ENCODE measurements at places on chromosomes 5 and 9.

DNA sequence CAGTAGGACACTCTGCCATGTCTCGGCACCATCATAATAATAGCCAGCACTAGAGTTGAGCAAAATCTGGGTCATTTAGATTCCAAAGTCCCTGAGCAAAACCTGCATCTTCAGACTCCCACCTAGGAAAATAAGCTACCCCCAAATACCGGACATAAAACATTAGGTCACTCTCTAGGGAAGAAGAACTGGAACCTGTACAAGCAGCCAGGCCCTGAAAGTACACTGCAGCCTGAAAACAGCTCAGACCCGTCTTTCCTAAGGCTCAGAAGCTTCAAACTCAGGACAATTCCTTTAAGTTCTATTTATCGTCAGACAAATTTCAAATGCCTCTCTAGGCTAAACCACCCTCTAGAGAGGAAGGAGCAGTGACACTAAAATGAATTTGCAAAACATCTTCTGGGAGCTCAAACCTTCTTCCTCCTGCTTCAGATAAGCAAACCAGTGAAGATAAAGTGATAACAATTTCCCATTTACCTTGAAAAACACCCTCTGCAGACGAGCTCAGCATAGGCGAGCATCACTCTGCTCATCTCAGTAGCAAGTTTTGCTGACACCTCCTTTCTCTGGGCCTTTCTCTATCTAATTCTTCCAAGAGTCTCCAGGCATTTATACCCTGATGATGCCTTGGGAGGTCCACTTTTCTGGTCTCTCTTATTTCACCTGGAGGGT is 34.0 kb downstream of the ADAM19 start:
- DNase-seq = no peak

DNA sequence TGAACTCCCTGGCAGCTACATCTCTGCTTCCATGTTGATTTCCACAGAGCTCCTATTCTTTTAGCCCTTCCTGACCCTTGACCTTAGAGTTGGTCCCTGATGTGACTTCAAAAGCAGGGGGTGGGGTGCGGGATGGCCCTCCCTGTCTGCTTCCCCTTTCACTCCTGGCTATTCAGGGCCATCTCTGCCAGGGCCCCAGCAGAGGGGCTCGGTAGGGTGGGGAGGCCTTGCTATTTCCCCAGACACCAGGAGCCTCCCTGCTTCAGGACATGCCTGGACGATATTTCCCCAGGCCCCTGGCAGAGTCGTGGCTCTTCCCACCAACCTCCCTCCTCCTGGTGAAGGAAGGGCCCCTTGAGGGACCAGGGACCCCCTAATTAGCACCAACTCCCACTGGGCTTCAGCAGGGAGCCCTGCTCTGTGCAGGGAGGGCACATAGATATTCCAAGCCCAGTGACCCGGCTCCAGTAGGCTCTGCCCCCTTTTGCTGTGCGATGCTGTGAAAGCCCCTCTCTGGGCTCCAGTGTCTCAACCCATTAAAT is 17.3 kb downstream of the CORO2A start:
- no peak for DNase-seq

DNA sequence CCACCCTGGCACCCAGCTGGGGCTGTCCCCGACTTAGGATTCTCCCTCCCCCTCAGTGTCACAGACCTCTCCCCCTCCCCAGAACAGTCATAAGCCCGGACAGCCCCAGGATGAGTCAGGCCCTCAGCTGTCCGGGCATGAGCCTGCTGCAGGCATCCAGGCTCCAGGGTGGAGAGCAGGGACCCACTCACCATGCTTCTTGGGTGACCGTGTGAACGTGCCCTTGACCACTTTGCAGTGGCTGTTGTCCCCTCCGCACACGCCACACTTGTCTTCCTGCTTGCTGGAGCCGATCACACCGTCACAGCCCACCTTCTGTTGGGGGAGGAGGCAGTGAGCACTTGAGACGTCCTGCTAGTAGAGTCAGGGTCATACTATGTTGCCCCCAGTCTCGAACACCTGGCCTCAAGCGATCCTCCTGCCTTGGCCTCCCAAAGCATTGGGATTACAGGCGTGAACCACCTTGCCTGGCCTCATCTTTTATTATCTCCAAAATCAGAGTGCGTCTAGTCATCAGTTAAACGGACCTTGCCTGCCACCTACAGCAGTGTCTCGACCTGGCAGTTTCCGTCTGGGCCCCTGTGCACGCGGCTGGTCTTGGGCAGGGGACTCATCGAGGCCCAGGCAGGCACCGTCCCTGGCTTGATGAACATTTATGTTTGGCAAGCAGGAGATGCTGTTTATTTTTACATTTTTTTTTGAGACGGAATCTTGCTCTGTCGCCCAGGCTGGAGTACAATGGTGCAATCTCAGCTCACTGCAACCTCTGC is 72.6 kb downstream of the ZNF354C start:
- DNase-seq = no peak

DNA sequence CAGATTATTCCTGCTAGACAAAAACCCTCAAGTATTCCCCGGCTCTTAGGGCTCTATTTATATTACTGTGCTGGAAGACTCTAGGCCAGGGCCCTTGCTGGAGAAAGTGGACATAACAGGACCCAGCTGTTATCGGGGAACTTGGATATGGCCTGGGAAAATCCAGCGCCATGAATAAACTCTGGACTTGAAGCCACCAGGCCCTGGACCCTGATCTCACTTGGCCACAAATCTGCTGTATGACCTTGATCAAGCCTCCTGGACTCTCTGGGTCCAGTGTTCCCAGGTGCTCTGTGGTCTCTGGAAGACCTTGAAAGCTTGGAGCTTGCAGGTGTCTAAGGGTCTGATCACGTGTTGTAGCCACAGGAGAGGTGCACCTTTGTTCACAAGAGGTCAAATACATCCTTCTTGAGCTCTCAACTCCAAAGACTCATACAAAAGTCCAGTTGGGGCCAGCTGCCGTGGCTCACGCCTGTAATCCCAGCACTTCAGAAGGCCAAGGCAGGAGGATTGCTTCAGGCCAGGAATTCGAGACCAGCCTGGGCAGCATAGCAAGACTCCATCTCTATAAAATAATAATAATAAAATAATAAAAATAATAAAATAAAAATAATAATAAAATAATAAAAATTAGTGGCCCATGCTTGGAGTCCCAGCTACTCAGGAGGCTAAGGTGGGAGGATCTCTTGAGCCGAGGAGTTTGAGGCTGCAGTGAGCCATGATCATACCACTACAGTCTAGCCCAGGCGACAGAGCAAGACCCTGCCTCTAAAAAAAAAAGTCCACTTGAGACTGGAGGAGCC is 26.5 kb downstream of the COL27A1 start:
- no peak for DNase-seq

GRCh38 chr9:135985459-135985774 is 24.2 kb upstream of the UBAC1 start:
- no peak for DNase-seq

GRCh38 chr9:124365036-124365435 is 50.2 kb downstream of the PSMB7 start:
- DNase-seq = no peak

GRCh38 chr9:33823801-33824200 is 6.8 kb downstream of the UBE2R2 start:
- DNase-seq = no peak

GRCh38 chr5:1799110-1799601 is 481 bp downstream of the MRPL36 start:
- no peak for DNase-seq

DNA sequence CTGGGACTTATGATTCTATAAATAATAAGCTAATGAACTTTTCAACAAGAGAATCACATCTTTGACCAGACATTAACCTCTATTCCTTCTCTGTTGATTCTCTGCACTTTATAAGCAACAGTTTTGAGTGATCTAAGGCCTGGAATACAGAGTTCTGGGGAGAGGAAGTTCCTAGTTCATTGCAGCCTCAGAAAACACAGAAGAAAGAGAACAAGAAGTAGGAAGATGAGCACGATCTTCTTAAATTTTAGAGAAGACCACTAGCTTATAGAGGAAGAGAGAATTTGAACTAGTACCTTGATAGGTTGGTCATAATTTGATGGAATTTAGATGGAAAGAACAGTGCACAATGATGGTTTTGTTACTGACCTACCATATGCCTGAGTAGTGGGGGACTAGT is 8.5 kb upstream of the C9orf72 start:
- DNase-seq = no peak

- DNase-seq = no peak
Observed at GRCh38 chr9:109856785-109857184, 76.8 kb downstream of the PALM2AKAP2 start.

- no peak for DNase-seq
Observed at GRCh38 chr9:112064871-112065270, 110.2 kb downstream of the SUSD1 start.

DNA sequence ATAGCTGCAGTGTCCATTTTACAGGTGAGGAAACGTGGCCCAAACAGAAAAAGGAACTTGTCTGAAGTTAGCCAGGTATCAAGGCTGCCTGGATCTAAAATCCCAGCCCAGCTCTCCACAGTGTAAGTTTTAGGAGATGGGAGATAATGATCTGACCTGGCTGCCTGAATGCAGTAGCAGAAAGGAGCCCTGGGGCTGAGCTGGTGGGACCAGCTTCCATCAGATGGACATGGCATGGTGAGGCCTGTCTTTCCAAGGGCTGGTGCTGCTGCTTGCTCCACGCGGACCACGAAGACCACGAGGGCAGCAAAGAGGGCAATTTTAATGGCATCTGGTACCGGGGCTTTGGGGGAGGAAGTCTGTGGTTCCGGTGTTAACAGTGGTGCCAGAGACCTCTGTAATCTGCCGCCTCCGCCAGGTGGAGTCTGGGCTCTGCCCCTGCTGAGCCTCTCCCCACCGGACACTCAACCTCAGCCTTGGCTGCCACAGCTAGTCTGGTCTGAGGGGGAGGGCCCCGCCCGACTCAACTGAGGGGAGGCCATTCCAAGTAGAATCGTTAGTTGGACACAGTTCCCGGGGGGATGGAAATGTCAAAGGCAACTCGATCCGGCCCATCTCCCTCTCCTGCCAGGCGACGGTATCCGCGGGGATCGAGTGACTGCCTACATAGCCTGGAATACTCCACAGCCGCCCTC is 650 bp downstream of the MYORG start:
- DNase-seq = no peak

DNA sequence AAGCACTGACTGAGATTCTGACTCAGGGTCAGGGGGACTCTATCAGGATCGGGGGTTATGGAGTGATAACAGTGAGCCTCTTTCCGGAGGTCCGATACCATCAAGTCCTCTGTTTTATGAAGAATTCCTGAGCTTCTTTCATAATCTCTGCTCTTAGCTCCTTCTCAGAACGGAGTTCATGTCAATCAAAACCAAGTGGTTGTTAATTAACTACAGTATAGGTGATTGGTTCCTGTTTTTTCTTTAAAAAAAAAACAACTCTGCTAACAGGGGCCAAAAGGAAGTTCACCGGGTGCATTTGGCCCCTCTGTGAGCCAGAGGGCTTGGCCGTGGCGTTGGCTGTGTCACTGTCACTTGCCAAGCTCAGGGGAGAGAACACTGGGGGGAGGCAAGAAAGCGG is 4.0 kb downstream of the GFI1B start:
- DNase-seq = no peak

- DNase-seq = no peak
Observed at GRCh38 chr9:34291423-34291822, 37.6 kb downstream of the KIF24 start.

GRCh38 chr5:166102947-166103346 is 2188.5 kb upstream of the WWC1 start:
- DNase-seq = no peak

DNA sequence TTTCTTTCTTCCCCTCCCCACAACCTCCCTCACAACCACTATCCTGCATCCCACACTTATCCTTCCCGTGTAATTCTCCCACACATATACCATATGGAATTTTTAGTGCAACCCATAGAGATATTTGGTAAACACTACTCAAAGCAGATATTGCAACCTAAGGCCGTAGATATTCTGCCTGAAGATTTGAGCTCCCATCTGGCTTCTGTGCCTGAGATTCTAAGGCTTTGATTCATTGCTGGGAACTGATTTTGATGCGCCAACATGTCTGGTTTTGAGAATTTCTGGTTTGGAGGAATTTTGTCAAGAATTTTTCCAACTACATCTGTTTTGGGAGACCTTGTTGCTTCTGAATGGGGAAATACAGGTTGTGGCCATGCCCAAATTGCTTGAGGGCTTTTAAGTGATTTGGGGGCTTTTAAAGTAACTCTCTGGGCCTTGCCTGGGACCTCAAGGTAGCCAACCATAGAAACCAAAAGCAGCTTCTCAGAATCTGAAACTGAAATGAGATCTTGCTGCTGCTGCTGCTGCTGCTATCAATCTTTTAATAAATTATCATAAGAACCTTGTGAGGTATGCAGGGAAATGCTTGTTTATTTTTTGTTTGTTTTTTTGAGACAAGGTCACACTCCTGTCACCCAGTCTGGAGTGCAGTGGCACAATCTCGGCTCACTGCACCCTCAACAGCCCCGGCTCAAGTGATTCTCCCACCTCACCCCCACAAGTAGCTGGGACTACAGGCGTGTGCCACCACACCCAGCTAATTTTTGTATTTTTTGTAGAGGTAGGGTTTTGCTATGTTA is 36.2 kb downstream of the PLAC8L1 start:
- no peak for DNase-seq

DNA sequence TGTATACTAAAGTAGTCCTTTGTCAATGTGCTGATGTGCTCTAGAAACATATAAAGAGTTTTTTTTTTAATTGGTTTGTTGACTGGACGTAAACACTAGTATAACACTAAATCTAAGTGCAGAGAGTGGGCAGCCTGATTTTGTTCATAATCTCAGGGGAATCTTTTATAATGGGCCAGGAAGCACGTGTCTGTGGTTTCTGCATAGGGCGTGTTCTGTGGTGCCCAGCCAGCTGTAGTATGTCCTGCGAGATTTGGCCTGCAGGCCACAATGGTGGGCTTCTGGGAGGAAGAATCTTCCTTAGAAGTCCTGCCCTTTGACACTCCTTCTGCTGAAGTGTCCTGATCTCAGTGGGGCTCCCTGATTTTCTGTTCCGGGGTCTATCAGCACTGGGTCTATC is 49.0 kb upstream of the DHFR start:
- no peak for DNase-seq

GRCh38 chr5:128722551-128722950 is 184.5 kb upstream of the FBN2 start:
- DNase-seq = no peak

DNA sequence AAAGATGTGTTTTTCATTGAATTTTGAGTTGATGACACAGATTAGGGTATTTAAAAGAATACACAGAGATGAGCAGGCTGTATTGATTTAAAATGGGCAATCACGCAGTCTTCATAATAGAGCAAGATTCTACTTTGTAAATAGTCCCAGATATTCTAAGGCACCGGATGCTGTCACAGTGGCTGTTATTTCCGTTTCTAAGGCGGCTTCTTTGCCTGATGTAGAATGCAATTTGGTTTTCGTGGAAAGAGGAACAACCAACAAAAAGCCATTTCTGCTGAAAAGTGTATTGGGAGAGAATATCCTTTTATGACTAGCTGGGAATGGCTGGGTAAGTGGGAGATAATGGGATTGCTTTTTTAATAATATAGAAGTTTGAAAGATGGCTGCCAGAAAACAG is 17.5 kb downstream of the PRKACG start:
- DNase-seq = no peak

GRCh38 chr5:143886651-143887638 is 75.0 kb downstream of the HMHB1 start:
- DNase-seq = no peak
